Putamen (tissue), 1 donor: ENCODE measurements at places on chromosomes 11 and 22.

DNA sequence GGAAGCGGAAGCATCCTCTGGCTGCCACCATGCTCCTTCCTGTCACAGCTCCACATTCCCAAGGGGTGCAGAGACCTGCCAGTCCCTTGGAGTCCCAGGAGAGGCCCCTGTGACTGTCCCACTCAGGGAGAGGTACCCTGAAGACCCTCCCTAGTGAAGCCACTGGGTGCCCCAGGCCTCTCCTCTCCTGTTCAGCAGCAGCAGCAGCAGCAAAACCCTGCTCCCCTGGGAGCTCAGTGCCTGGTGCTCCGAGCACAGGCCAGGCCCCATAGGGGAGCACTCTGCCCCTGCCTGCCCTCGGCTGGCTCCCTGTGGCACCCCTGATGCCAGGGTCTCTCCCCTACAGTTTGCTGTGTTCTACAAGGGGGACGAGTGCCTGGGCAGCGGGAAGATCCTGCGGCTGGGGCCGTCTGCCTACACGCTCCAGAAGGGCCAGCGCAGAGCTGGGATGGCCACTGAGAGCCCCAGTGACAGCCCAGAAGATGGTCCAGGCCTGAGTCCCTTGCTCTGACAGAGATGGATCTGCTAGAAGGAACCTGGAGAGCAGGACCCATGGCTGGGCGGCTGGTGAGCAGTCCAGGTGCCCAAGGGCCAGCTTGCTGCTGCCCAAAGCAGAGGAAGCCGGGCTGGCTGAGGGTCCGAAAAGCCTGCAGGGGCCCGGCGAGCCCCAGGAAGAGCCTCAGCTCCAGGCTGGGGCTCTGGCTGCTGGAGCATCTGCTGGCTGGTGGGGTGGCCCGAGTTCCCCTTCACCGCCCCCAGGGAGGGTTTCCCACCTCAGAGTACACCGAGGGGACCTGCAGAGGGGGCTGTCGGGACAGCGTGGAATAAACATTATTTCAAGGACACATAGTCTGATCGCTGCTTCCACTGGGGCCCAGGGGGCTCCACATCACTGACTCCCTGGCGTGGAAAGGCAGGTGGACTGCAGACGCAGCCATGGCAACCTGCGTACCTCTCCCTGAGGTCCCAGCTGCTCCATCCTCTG is 21.3 kb downstream of the TRMU start:
- no peak for DNase-seq

DNA sequence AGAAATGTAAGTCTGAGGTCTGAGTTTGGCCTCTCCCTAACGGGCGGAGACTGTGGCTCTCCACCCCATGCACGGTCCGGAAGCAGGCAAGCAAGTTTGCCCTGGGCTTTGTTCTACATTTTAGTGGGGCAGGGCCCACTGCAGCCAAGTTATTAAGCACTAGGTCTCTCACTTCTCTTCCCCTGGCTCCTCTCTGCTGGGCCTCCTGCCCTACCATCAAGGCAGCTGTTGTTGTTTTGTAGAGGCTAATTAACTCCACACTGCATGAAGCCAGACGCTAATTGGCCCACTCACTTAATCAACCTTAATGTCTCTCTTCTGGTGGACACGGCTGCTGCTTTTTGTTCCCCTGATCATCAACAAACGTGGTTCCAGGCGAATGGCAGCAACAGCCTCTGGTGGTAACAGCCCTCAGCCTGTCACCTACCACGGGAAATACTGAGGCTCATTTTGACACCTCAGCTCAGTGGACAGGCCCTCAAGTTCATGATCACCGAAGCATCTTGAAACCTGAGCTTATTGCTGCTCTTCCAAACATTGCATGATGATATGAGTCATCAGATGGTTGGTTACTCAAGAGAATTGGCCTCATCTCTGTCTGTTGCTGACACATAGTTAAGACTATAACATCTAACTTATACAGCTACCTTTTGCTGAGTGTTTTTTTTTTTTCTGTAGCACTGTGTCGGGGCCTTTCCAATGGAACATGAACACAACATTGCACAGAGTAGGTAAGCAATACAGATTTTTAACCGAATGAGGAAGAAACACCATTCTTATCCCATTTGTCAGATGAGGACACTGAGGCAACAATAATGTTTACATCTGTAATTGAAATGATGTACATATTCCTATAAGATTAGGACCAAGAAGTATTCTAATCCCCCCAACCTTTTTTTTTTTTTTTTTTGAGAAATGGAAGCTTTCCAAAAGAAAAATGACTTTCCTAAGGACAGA is 20.8 kb upstream of the LMO2 start:
- DNase-seq = no peak

DNA sequence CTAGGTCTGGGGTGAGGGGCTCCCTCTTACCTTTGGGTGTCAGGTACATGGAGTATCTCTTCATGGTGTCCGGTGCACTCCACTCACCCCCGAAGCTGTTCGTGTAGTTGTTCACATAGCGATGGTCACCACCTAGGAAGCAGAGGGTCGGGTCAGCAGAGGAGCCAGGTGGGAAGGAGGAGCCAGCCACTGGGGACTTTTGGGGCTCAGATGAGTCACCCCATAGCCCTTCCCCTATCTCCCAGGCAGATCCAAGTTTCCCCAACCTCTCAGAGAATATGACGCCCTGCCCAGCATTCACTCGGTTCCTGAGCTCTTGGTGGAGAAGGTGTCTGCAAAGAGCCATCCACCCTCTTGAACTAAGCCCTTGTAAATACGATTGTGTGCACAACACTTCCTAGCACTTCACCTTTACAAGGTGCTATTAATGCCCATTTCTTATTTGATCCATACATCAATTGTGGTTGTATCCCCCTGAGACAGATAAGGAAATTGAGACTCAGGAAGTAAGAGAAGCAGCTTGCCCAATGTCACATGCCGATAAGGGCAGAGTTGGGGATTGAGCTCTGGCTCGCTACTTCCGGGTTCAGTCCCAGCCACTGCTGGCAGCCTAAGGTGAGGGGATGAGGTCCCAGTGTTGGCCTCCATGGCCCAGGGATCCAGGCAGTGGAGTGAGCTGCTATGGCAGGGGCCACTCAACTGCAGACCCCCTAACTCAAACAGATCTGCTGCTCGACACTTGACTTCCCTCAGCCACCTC is 14.8 kb downstream of the TRIM29 start:
- no peak for DNase-seq

DNA sequence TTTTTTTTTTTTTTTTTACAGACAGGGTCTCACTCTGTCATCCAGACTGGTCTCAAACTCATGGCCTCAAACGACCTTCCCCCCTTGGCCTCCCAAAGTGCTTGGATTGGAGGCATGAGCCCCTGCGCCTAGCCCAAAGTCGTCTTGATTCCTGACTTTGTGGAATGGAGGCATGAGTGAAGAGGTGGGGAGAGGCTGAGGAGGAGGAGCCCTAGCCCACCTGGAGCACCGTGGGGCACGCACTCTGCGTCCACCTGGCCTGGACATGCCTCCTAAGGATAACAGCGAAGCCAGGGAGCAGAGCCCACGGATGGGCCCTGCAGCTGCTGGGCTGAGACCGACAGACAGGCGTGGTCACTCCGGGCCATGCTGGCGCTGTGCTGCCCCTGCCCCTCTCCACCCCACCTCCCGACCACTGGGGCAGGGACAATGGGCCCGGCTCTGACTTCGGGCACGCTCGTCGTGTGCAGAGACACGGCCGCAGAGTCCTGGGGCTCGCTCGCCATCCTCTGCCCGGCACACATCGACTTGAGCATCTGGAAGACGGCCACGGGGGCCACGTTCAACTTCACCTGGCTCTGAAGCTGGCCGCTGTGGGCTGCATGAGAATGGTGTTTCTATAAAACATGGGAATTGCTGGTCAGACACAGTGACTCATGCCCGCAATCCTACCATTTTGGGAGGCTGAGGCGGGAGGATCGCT is 34.8 kb downstream of the LRRC74B start:
- DNase-seq = no peak

- peak; percentile 50 for DNase-seq
Observed at GRCh38 chr11:65036931-65037330, 4.1 kb upstream of the SAC3D1 start.
